ENCODE measurements at places on chromosomes 2 and 18. TPM values are rescaled to one million over a fixed set of nuclear protein-coding genes. Genes with fewer than 3 reads are reported as not detected.

DNA sequence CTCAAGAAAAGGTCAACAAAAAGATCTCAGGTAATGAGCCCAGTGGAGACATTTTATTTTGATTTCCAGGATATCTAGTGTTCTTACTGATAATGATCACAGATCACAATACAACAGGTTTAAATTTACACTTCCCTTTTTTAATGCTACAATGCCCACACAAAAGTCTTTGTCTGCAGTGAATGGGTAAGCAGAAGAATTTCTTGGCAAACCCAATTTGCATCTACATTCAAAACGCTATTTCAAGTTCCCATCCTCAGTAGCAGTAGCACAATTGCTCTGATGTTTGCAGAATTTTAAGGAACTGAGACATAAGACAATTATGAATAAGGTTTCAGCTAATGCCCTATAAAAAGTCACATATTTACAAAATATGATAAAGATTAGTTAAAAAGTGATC is 929.4 kb upstream of the PIK3C3 start:
- no peak for DNase-seq

DNA sequence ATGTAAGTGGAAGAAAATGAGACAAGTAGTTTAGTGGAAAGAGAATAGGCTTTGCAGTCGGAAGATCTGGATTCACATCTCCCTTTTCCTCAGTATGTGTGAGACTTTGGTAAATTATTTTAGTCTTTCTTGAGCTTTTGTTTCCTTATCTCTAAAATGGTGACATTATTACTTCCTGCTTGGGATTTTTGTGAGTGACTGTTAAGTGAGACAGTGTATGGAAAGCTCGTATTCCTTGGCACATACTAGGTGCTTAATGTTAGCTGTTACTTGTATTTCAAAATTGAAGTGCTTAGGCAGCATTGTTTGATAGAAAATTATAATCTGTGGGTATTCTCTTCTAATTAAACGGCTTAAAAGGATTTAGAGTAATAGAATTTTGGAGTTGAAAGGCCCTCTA is 2.0 kb downstream of the ZNF638 start:
- DNase-seq: no peak

GRCh38 chr18:28584731-28585130 is 407.8 kb upstream of the CDH2 start:
- DNase-seq: no peak

DNA sequence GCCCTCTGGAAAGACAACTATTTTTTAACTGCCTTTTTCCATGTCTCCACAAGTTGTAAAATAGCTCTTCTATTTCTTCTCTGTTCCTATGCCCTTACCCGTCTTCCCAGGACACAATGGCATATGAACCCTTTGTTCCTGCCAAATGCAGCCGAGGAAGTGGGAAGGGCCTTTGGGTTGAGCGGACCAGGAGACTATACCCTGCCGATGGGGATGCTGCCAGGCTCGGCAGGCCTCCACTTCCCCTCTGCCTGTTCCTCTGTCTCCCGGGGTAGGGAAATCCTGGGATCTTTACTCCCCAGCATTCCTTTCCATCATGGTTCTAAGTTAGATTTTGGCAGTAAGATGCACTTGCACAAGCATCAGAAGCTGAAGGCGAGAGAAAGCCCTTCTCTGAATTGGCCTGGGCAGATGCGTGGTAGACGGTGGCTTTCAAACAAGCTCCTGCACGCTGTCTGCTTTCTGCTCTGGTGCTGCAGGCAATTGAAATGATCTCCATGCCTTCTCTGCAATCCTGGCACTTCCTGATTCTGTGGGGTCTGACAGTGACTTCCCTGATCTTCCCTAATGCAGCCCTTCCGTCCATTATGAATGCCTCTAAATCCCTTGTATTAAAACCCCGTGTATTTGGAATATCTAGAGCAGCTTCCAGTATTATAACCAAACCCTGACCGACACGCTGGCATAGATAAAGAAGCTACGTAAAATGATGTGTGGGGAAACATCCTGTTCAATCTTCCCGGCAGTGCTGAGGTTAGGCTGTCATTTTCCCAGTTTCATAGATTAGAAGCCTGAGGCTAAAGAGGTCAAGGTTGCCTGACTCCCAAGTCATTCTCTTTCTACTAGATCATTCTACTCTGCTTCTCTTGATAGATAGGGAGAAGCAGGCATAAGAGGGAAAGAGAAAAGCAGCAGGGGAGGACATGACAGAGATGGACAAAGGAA is 69.8 kb downstream of the MCFD2 start:
- no peak for DNase-seq

- no peak for DNase-seq
Observed at GRCh38 chr2:158932131-158932645, 36.3 kb upstream of the TANC1 start.

DNA sequence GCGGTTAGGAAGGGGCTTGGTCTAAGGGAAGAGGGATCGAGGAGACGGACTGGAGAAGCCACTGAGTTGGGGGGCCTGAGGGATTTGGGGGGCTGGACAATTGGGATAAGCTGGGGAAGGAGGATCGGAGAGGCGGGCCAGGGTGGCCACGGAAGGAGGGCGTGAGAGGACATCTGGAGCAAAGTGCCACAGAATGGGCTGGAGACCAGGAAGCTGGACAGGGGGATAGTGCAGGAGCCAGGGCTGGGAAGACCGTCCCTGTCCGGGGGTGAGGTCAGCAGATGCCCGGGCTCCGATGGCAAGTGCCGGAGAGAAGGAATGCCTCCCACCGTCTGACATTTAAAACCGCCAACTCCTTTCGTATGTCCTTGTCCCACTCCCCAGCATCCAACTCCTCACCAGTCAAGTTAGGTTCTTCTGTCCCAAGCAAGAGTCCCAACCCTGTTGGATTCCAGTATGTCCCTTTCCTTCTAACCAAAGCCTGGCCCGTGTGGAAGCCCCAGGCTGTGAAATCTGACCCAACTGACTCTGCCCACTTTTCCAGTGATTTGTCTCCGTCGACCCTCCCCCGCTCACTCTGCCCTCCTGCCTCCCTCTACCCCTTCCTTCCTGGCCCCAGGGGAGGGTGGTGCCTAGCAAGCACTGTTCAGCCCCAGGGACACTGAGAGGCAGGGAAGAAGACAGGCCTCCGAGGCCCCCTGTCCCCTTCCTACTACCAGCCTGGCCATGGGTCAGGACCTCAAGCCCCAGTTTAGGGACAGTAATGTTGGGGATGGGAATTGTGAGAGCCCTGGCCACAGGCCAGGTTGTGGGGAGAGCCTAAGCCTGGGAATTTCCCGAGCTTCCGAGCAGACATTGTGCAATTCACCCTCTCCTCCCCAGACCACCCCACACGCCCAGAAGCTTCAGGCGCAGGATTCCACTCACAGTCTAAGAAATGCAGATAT is 31.5 kb upstream of the TMBIM1 start:
- DNase-seq: peak; percentile 35

GRCh38 chr2:5867056-5867455 is 174.9 kb downstream of the SOX11 start:
- peak; percentile 38 for DNase-seq

GRCh38 chr18:22048932-22049615 is 120.3 kb upstream of the GATA6 start:
- no peak for DNase-seq

GRCh38 chr18:26335156-26335555 is 108.9 kb downstream of the TAF4B start:
- no peak for DNase-seq

GRCh38 chr2:217943446-217944321 is 59.1 kb downstream of the TNS1 start:
- peak; percentile 68 for DNase-seq

DNA sequence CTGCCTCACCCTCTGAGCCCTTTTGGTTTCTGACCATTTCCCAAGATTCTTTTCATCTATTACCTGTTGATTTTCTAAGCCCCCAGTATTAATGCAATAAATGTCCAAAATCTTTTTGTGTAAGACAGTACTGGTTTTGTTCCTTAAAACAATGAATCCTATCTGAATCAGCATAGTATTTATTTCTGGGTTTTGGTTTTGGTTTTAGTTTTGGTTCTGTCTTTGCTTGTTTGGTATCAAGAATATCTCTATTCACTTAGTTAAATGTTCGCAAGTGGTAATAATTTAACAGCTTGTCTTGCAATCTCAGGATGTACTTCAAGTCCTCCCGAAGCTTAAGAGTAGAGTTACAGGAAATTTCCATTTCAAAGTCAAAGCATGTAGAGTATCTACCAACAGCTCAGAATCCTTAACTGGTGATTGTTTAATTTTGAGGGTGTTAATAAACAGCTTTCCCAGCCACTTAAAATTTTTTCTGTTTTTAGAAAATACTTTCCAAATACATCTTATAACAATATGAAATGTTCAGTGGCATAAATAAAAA is 67.7 kb upstream of the NEDD4L start:
- DNase-seq: no peak

- no peak for DNase-seq
Observed at GRCh38 chr18:26993568-26993967, 128.1 kb upstream of the AQP4 start.

- DNase-seq: no peak
Observed at GRCh38 chr18:7619676-7620075, 52.6 kb downstream of the PTPRM start.

DNA sequence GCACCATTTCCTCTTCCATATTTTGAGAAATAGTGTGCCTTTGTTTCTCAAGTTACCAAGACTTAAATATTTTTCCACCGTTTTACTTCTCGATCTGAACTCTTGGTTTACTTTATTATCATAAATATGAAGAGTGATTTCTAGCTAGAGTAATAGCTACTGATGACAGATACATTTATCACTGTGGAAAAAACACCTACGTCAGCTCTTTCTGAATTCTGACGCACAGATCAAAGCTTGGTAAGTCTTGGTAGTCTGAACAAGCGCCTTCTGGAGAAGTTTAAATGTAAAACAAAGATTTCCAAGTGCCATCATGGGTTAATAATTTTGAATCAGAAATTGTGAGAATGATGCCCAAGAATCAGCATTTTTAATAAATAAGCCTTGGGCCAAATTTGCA is 367.7 kb downstream of the DPP10 start:
- no peak for DNase-seq

DNA sequence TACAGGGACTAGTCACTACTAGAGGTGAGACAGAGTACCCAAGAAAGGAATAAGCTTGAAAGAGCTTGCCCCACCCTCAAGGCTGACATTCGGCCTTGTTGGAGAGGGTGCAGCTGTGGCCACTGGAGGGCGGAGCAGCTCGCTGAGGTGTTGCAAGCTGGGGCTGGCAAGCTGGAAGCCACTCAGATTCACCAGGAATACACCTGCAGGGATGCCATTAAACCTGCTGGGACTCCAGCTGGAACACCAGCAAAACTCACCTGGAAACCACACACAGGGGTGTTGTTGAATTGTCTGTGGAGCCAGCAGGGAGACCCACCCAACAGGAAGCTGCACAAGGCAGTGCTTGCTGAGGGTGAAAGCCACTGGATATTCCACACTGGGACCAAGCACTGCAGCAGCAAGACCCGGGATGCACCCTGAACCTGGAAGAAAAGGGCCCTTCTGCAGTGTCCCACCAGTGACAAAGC is 26.1 kb downstream of the KCTD18 start:
- no peak for DNase-seq

DNA sequence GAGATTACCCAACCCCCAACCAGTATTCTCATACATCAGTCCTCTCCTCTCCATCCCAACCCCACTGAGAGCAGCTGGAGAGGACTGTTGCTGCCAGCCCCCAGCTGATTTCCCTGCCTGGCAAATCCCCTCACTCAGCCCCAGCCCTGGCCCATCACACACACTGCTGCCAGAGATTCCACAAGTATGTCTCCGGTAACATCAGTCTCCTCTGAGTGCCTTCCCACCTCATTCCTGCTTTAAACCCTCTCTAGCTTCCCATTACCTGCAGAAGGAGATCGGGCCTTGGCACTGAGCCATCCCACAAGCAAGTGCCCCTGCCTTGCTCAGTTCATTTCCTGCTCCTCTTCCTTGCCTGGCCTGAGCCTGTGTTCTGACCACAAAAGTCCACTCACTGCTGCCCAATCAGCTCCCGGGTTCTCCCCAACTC is 50.6 kb upstream of the ZFP36L2 start:
- no peak for DNase-seq

- no peak for DNase-seq
Observed at GRCh38 chr2:40513201-40513600, 61.3 kb upstream of the SLC8A1 start.

DNA sequence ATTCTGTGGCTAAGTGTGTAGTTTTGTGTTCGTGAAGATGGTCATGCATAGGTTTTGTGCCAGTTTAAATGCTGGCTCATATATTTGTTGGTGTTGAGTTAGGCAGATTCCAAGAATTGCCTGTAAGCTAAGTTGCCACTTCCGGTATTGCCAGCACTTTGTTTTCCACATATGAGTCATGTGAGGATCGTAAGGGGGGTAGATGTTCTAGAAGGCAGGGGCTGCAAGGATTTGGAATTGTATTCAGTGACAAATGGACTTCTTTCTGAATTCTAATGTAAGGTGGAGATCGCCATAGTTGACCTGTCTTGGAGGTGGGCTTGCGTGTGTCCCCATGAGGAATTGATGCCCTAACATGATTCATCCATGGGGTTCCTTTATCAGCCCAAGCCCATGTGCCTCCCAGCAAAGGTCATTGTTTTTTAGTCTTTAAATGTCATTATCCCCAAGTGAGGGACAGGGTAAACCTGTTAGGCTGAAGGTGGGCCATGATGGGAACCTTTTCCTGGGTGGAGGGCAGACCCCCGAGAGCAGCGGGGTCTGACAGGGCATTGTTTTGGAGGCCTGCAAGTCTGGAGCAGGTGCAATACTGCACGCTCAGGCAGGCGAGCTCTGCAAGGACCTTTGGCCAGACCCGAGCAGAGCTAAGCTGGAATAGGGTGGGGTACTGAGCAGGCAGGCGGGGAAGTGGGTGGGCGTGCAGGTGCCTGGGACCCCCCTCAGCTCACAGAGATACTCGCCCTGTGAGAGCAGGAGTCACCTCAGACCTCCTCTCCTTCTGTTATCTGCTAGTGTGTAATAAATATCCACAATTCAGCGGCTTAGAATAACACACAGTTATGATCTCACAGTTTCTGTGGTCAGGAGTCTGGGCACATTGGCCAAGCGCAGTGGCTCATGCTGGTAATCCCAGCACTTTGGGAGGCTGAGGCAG is 77.4 kb downstream of the LRRFIP1 start:
- no peak for DNase-seq

DNA sequence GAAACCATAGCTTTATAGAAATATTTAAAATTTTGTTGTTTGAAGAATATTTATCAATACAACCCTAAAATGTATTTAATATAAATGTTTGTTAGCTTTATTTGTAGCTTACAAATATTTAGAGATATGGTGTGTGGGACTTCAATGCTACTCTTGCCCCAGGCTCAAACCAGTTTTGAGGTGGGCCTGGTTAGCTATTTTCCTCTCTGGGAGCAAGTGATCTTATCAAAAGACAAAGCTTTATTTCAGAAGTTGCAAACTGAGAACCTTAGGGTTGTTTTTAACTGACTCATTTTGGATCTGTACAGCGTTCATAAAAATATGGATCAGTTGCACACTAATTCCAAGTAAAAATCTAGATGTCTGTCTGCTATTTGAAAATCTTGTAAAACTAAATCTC is 563.6 kb upstream of the CDH2 start:
- DNase-seq: no peak

KLHL14 gene
- not detected for polyA plus RNA-seq

ALMS1 gene
- polyA plus RNA-seq: 15.2 TPM

BOK gene
- polyA plus RNA-seq: 36.7 TPM

CDKL4 gene
- not detected for polyA plus RNA-seq

MRPL30 gene
- polyA plus RNA-seq: 43.4 TPM

NYAP2 gene
- polyA plus RNA-seq: 0.35 TPM

CYRIA gene
- 6.6 TPM for polyA plus RNA-seq
